ENCODE measurements at places on chromosomes 12 and 14.

DNA sequence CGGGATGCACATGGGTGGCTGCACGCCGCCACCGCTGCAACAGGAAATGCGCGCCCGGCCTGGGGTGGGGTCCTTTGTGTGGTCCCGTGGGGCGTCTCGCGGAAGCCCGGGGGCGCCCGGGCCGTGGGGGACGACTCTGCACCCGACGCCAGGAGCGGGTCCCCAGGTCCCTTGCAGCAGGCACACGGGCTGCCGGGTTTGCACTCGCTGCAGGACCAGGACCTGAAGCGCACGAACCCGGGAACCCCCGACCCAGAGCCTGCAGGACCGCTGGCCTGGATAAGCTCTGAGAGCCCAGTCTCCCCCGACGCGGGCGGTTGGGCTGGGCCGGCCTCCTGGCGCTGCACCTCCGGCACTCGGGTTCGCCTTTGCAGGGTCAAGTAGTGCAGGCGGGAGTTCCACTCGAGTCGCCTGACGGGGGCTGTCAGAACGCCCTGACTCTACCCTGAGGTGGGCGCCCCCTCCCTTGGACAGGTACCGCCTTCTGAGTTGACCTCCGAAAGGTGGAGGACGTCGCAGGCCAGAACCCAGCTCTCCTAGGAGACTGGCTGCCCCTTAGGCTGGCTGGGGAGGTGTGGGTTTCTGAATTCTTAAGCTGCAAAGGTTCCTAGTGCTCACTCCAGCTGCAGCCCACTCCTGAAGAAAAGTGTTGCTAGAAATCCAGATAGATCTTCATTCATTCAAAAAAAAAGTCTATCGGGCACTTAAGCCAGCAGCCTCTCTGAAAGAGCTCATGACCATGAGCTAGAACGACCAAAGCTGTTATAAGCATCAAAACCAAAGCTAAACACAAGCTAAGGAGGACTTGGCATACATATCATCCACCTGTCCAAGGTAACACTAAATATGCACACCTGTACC, 68.0 kb downstream of the RNF34 start:
- no peak for DNase-seq

DNA sequence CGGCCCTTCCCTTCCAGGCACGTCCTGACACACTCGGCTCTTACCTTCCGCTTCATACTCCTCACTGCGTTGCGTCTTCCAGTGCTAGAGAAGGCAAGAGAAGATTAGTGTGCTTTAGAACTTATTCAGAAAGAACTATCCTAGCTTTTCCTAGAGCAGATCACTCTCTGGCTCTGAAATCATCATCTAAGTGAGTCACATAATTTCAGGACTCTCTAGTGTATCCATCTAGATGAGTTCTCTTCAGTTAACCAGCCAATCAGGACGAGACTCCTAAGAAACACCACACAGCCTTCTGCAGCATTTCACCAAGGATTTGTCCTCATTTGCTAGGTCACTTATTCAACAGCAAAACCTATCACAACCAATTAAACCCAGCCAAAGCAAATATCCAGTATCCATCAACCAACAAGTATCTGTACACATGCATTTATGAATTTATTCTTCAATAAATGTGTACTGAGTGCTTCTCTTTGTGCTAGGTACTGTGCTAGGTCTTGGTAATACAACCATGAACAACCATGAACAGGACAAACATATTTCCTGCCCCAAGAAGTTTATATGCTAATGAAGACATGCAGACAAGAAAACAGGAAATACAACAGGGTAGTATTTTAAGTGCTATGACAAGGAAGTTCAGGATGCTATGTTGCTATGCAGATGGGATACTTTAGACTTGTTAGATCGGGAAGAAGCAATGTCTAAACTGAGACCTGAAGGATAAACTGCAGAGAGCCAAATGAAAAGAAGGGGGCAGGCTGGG, 52.1 kb downstream of the NIN start:
- DNase-seq = no peak

- DNase-seq = no peak
Observed at GRCh38 chr14:52003324-52003723, 14.0 kb downstream of the RTRAF start.

DNA sequence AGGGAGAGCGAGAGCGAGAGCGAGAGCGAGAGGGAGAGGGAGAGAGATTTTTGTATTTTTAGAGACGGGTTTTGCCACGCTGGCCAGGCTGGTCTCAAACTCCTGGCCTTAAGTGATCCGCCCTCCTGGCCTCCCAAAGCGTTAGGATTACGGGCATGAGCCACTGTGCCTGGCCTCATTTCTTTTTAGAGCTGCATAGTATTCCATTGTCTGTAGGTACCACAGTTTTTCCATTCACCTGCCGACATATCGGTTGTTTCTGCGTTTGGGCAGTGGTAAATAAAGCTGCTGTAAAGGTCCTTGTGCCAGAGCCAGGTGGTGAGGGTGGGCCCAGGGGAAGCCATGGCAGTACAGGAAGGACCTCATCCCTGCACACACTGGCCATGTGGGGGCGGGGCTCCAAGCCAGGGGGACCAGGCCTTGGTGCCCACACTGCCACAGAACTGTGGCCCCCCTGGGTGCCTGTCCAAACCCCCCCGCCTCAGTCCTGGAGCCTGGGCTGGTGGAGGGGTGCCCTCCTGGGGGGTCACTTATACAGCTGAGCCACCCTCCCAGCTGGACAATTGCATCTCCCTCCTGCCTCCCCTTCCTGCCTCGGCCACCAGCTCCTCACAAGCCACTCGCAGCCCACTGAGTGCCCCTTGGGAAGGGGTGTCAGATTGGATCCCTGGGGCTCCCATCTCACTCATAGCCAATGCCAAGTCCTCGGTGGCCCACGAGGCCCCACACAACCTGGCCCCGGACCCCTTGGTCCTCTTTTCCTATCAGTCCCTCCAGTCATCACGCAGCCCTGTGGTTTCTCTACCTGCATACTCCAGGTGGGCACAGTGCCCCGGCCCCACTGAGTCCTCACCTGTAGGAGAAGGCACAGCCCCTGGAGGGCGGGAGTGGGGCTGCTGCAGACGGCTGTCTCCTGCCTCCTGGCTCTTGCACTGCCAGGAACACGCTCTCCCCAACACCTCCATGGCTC, 1.7 kb upstream of the PUS1 start:
- DNase-seq = no peak

DNA sequence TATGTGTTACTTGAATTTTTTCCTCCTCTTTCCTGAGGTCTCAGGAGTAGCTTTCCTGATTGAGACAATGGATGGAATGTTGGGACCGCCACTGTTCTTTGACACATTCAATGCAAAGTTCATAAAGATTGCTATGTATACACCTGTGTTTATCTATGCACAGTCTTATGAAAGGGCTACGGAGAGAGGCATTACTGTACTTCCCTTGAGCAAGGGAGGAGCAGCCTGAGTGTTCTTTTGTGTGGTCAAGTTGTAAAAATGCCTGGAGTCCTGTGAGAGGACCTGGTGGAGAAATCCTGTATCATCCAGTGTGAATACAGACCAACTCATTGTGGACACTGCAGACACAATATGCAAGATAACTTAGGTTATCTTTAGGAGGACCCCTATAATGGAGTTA, 1.2 kb downstream of the SRGAP1 start:
- no peak for DNase-seq

DNA sequence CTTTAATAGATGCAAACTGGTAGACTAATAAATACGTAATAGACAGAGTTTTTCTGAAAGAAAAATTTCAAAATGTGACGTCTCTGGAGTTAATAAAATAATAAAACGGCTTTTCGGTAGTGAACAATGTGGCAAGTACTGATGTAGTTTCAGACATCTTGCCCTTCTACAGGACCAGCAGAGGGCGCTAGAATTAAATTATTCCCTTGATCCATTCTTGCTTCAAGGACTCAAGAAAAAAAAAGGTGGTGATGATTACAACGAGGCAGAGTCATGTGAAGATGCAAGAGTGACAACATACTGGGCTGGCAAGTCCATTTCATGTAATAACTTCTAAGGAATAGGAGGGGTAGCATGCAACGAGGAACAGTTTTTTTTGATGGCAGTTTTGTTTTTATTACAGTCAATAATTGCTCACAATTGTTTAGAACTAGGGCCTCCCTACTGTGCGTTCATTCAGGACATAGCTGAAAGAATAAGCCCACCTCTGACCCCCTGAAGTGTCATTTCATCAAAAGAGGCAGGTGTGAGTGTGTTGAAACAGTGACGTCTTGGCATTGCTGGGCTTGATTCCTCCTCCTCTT, 101.0 kb upstream of the GZMB start:
- no peak for DNase-seq

DNA sequence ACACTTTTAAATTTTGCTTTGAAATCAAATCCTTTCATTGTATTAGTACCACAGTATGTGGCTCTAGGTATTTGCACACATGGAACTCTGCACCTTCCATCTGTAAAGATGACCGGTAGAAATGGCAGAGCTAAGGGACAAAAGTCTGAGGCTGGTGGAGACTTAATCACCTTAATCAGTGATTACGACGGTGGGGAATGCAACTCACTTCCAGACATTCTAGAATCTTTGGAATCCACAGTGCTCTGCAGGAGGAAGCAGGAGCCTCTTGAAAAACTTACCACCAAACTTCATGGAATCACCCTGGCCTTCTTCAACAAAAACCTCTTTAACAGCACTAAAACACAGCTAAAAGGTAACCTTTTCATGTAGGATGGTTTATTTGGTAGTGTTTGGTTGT, 3.9 kb upstream of the DACT1 start:
- no peak for DNase-seq

DNA sequence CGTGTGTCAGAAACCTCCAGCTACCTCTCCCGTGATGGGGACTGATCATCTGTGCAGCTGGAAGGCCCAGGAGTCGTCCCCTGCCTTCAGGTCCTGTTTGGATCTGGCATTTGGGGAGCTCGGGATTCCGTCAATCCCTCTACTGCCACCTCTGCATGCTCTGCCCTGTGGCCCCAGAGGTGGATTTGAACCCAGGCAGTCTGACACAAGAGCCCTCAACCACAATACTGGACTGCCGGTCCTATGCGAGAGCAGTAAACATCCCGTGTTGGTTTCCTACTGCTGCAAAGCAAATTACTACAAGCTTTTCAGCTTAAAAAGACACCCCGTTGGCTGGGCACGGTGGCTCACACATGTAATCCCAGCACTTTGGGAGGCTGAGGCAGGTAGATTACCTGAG, 121.9 kb upstream of the FKBP4 start:
- no peak for DNase-seq

DNA sequence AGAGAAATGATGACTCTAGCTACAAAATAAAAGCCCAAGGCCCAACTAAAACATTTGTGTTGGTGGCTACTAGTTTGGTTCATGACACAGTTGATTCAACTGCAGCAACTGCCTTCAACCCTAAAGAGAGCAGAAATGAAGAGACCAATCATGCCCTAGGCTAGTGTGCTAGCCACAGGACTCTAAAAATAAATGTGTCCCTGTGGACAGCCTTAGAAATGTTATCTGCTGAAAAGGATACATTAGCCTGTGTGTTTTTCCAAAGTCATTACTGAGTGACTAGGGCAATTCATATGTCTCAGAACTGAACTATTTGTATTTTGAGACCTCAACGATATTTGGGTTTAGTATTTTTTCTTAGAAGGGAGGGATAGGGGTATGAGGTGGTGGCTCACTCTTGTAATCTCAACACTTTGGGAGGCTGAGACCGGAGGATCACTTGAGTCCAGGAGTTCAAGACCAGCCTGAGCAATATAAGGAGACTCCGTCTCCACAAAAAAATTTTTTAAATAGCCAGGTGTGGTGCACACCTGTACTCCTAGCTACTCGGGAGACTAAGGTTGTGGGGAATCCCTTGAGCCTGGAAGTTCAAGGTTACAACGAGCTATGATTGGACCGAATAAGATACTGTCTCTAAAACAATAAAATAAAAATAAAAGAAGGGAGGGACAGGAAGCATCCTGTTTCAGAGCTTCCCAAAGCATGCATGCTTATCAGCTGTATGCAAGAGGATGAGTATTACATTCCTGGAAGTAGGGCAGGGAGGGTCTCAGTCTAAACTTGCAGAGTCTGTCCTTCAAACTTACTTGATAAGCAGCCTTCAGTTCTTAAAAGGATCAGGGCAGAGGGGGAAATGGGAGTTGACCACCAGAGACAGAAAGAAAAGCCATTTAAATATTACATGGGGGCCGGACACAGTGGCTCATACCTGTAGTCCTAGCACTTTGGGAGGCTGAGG, 29.6 kb upstream of the NAP1L1 start:
- DNase-seq = no peak

- no peak for DNase-seq
Observed at GRCh38 chr14:96602186-96602585, 100.0 kb downstream of the PAPOLA start.

DNA sequence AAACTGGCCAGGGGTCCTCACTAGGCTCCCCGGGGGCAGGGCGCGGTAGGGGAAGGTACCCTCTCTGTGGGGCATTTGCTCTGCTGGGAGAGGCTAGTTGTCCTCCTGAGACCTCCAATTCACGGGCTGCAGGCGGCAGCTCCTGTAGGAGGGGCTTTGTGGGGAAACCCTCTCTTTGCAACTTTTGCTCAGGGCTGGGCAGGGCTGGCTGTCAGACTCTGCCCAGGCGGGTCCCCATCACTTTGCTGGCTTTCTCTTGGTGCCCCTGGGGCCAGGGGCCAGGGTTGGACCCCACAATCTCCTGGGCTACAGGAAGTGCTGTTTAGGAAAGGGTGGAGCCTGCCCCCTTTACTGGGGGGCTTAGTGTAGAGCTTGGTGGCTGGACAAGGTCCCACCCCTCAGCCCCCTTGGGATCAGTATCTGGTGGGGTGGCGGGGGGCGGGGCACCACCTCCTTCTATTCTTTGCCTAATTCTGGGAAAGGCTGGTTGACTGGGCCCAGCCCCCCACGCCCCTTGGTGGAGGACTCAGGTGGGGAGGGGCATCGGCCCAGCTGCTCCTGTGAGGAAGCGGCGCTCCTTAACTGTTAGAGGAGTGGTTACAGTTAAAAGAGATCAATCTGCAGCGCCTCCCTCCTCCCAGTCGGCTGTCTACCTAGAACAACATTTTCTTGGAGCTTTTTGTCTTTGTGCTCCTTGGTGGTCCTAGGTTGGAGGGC, 918.7 kb downstream of the AACS start:
- no peak for DNase-seq

GRCh38 chr12:95439461-95440230, 34.3 kb upstream of the METAP2 start:
- no peak for DNase-seq

Measured in T1000 (cell line).